ENCODE measurements at places on chromosomes 11 and 22.

- no peak for DNase-seq
Observed at GRCh38 chr11:117217141-117218084, 14.5 kb downstream of the PCSK7 start.

GRCh38 chr11:12682737-12683500 lies 8.7 kb downstream of the TEAD1 start:
- peak; percentile 70 for DNase-seq

- DNase-seq, result no peak
Observed at GRCh38 chr11:15905366-15906104, 450.8 kb downstream of the SOX6 start.

DNA sequence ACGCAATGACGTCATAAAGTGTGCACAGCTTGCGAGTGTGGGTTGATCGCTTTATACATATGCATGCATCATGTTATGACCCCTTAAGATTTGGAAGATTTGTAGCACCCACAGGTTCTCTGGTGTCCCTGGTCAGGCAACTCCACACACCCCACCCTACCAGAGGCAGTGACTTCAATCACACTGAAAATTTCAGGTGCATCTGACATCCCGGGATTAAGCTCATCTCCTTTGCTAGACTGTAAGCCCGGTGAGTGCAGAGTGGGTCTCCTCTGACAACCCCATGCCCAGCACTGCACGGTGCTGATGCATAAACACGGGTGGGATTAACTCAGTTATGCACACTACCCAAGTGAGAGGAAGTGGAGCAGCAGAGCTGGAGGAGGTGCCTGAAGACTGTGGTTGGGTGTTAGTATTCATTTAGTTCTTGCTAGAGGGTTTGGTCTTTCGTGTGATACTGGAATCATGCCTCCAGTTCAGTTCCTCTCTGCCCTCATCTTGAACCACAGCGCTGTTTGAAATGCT lies 6.5 kb downstream of the ARSA start:
- DNase-seq, result peak; percentile 20

DNA sequence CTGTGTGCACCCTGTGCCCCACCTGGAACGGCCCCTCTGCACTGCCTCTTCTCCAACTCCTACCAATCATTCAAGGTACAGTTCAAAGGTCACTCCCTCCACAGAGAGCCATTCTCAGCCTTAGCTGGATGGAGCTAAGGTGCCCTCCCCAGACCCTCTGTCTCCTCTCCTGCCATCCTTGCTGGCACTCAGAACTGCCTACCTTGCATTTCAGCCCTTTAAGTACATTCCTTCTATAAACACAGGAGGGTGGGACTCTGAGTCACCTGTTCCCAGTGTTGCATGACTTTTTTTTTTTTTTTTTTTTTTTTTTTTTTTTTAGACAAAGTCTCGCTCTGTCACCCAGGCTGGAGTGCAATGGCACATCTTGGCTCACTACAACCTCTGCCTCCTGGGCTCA lies 8.6 kb downstream of the TTLL1 start:
- no peak for DNase-seq

GRCh38 chr11:97739932-97740800 lies 1280.6 kb upstream of the CNTN5 start:
- peak; percentile 44 for DNase-seq

GRCh38 chr22:50169181-50169759 lies 1.3 kb upstream of the PANX2 start:
- no peak for DNase-seq

- no peak for DNase-seq
Observed at GRCh38 chr11:6538945-6539344, 41.9 kb downstream of the DNHD1 start.

DNA sequence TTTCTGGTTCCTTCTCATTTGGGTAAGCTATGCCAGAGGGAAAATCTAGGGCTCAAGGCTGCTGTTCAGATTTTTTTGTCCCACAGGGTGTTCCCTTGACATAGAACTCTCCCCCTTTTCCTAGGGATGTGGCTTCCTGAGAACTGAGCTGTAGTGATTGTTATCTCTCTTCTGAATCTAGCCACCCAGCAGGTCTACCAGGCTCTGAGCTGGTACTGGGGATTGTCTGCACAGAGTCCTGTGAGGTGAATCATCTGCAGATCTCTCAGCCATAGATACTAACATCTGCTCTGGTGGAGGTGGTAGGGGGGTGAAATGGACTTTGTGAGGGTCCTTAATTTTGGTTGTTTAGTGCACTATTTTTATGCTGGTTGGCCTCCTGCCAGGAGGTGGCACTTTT lies 167.3 kb upstream of the PGR start:
- no peak for DNase-seq

DNA sequence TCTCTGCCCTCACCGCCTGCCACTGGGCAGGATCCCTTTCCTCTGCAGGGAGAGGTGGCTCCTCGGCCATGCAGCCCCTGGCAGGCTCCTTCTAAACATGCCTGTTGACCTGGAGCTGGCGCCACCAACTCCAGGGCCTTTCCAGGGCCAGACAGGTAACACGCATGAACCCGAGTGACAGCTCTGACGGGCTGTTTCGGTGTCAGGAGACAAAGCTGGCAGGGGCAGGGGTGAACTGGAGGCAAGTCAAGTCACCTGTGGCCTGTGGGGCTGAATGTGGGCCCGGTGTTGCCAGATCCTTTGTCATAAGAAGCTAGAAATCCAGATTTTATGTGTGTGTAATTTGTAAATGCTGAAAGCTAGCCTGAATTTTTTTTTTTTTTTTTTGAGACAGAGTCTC lies 11.3 kb downstream of the C22orf23 start:
- no peak for DNase-seq

DNA sequence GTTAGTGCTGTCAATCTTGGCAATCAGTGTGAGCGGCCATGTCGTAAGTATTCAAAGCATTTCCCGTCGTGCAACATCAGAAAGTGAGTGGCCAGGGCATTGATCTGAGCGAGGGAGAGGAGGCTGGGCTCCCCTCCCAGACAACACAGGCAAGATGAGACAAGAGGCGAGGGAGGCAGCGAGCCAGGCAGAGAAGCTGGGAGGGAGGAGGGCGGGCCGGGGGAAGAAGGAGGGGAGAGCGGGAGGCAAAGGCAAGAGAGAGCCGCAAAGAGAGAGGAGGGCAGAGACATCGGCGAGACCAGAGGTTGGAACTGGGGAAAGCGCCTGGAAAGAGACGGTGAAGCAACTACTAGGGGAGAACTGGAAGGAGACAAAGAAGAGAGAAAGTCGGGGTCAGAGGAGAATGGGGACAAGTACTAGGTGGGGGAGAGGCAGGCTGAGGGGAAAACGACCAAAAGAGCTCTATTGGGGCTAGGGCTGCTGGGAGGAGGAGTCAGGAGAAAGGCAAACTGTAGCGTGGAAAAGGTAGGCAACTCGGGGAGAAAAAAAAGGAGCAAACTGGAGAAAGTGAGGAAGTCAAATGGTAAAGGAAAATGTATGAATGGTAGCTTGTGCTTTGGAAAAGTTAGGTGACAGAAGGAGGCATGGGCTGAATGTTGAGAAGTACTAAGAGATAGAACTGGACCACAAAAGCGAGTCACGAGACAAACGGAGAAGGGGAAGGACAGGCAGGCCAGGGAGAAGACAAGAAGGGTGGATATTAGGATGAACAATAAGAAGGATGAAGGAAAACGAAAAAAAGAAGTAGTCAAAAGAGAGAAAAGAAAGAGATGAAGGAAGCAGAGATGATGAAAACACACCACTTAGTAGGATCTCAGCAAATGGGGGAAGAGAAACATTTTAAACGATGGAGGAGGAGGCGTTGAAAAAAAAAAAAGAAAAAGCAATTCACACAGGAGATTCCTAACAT lies 130.5 kb upstream of the C11orf58 start:
- peak; percentile 92 for DNase-seq

GRCh38 chr11:114277637-114278341 lies 18.4 kb upstream of the NNMT start:
- DNase-seq, result no peak

- no peak for DNase-seq
Observed at GRCh38 chr22:25389541-25389919, 170.1 kb downstream of the CRYBB2 start.

DNA sequence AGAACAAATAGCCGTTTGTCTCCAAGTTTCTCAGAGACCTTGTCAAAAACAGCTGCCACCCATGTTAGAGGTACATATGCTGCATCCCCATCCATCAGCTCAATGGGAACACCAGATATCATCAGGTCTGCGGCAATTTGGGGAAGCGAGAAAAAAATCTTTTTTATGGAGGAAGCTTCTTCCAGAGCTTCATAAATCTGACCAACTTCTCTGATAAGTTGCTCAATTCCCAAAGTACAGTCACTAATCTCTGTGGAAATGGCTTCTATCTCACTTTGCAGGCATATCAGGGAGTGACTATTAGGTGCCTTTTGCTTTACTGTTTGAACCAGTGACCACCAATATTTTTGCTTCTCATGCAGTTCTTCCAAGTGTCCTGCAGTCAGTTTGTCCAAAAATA lies 34.3 kb upstream of the MRPL17 start:
- DNase-seq, result no peak

DNA sequence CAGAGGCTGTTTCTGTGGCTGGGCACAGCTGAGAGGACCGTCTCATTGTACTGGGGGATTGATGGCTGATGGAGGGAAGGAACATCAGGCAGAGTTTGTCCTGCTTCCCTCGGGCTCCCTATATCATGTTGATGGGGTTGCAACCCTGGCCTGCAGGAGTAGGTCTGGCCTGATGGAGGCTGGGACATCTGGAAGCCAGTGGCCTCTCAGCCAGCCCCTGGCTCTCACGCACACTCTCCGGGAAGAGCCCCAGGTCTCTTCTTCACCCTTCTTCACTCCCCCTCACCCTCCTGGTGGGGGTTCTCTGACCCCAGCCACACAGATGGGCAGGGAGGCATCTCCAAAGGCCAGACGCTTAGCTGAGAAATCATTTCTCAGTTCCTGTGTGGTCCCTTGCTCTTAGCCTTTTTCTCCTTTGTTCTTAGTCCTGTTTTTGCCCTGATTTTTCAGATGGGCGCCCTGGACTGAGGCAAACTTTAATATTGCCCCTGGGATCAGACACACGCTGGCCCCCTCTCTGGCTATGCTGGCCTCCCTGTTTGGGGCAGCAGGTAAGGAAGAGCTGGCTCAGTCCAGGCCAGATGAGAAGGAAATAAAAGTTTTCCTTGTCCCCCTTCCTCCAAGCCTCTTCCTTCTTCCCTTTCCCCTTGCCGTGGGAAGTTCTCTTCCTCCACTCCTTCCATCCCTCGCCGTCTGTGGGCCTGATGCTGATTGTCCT lies 13.9 kb upstream of the ANO1 start:
- no peak for DNase-seq

DNA sequence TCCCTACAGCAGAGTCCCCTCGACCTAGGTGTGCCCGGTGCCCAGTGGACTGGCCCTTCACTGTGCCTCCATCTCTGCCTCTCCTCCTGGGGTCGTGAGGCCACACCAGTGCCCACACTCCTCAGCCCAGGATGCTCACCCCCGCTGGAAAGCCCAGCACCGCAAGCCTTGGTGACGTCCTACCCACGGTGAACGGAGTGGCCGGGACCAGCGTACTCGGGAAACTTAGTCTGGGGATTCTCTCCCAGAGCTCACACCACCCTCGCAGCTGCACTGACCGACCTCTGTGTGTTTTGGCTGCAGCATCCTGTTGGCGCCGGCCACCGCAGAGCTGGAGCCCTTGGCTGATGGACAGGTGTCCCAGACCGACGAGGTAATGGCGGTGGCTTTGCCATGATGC lies 35.5 kb upstream of the KRTAP5-7 start:
- DNase-seq, result no peak

DNA sequence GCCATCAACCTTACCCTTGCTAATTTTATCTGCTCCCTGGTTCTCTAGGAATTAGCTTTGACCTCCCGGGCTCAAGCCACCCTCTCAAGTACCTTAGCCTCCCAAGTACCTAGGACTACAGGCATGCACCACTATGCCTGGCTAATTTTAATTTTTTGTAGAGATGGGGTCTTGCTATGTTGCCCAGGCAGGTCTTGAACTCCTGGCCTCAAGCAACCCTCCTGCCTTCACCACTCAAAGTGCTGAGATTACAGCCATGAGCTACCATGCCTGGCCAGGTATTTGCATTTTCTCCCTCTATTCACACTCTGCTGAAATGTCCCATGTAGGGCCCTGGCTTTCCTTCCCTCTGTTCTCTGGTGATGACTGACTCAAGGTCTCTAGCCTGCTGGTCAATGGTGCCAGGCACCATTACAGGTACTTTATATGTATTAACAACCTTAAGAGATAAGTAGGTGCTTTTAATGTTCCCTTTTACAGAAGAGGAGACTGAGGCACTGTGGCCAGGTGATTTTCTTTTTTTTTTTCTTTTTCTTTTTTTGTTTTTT lies 8.5 kb upstream of the WDR74 start:
- DNase-seq, result no peak

GRCh38 chr11:34251589-34251980 lies 106.2 kb downstream of the ABTB2 start:
- DNase-seq, result no peak

DNA sequence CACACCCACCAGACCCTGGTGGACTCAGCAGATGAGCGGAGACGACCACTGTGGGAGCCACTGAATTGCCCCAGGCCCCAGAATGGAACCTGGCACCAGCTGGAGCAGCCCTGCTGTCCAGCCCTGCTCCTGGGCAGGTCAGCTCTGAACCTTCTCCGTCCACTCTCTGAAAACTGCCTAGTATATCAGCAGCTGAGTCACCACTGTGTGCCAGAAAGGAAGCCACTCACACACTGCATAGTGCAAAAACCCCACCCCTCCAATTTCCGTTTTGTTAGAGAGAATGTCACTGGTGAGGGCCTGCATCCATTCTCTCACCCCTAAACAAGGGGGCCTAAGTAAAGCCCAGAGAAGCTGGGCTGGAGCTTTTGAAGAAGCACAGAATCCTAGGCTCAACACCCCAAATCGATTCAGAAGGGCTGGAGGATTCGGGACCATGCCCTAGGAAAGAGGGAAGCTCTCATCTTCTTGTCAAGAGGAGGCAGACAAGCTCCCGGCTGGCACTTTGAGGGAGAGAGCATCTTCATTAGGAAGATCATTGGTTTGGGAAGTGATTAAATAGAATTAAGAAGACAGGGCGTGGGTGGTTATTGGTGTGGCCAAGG lies 44.5 kb downstream of the GALNT18 start:
- no peak for DNase-seq

DNA sequence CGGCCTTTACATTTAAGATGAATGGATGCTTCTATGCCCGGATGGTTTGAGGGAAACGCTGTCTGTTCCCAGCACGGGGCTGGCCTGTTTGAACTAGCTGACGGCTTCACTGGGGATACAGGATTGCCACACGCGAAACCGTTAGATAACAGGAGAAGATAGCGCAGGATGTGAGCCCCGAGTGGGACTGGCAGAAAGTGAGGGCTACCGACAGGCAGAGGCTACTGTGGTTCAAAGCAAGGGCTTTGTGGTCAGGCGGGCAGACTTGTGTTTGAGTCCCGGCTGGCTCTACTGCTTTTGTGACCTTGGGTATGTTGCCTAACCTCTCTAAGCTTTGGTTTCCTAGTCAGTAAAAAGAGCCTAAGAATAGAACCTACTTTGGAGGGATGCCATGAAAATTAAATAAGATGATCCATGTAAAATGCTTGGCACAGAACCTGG lies 2.8 kb upstream of the OAF start:
- peak; percentile 37 for DNase-seq

GRCh38 chr11:48017831-48018527 lies 37.6 kb downstream of the PTPRJ start:
- DNase-seq, result no peak

DNA sequence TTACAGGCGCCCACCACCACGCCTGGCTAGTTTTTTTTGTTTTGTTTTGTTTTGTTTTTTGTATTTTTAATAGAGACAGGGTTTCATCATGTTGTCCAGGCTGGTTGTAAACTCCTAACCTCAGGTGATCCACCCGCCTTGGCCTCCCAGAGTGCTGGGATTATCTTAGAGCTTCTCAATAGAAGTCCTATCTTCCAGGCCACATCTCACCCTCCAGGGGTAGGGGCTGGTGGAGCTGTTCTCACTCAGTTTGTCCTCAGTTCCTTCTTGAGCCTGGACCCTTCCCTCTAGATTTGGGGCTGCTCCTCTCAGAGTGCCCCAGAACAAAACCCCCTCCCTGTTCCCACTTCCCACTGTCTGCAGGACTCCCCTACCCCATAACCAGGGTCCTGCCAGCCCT lies 31.3 kb downstream of the BCR start:
- no peak for DNase-seq
